ENCODE measurements at places on chromosomes 3 and 15. TPM values are rescaled to one million over a fixed set of nuclear protein-coding genes. Genes with fewer than 3 reads are reported as not detected.

SLC2A2 gene
- not detected for total RNA-seq

GOLGA8T gene
- not detected for total RNA-seq

RPL39L gene
- total RNA-seq: 4.8 TPM

RBP2 gene
- total RNA-seq: 3.1 TPM

HTR3E gene
- not detected for total RNA-seq

UACA gene
- 35.7 TPM for total RNA-seq

CACNA1D gene
- 33.6 TPM for total RNA-seq

CCDC39 gene
- total RNA-seq: 2.2 TPM

FRMD4B gene
- 62.4 TPM for total RNA-seq

GP9 gene
- 2.6 TPM for total RNA-seq

NPAP1 gene
- total RNA-seq: 0.12 TPM

PIERCE2 gene
- 2.7 TPM for total RNA-seq

TTC23 gene
- total RNA-seq: 16.4 TPM

GRCh38 chr3:182636646-182637045 lies 156.7 kb upstream of the ATP11B start:
- DNase-seq: no peak

DNA sequence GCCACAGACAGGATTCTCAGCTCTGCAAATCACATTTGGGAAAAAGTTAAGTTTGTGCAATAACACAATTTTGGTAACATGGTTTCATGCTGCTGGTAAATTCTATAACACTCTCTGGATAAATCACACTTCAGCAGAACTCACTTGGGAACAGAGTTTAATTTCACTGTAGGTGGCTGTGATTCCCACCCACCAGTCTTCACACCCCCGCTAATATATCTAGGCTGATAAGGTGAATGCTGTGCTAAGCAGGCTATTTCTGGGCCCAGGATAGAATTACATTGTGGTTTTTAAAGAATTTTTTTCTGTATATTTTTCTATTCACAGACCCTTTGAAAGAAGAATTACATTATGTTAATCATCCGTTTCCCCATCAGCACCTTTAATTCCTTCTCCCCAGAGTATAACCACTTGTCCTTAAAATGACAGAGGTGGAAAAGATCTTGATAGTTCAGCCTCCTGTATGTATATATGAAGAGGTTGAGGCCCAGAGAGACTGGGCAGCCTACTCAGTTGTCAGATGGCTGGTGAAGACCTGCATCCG lies 22.9 kb downstream of the MAP2K1 start:
- no peak for DNase-seq

DNA sequence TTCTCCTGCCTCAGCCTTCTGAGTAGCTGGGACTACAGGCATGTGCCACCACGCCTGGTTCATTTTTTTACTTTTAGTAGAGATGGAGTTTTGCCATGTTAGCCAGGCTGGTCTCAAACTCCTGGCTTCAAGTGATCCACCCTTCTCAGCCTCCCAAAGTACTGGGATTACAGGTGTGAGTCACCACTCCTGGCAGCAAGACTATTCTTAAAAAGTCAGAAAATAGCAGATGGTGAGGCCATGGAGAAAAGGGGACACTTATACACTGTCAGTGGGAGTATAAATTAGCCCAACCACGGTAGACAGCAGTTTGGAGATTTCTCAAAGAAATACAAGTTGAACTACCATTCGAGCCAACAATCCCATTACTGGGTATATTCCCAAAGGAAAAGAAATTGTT lies 603.3 kb upstream of the TBL1XR1 start:
- DNase-seq: no peak

GRCh38 chr3:129282727-129283327 lies 4.2 kb downstream of the HMCES start:
- no peak for DNase-seq

DNA sequence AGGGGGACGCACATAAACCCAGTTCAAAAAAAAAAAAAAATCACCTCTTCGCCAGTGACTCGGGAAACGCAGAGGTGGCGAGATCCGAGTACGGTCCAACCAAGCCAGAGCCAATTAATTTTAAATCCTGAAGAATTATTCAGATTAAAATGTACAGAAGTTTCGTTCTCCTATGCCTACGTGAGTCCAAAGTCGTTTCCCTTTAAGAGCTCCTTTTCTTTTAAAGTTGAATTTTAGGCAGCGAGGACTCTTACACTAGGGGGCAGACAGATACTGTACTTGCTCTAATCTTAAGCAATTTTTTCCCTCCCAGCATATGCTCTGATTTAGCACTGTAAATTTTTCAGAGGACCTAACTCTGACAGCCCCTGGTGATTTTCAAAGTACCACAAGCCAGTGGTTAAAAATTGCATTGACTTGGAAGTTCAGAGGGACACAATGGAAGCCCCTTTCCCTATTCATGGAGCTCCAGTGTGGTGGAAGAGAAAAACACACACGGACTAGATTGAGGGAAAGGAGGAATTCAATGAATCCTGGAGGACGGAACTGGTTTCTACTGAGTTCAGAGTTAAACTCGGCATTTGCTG lies 3.3 kb upstream of the NR2F2 start:
- no peak for DNase-seq

GRCh38 chr3:116238846-116239565 lies 206.3 kb downstream of the LSAMP start:
- DNase-seq: no peak

DNA sequence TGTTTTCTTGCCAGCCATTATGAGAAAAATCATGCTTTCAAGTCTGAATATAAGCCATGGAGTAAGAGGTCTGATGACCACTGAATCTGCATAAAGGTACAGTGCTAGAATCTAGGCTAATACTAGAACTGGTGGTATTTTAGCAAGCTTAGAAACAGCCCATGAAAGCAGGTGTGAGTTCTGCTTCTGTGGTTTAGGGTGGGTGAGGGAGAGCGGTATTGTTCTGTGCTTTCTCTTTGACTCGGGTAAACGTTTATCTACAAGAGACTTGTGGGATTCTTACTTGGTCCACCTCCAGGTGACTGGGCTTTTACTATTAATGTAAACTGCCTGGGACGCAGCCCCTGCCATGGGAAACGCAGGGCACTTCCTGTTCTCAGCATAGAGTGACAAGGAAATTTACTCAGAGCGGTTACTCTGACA lies 55.2 kb downstream of the PGPEP1L start:
- DNase-seq: no peak

- no peak for DNase-seq
These were observed 13.1 kb downstream of the CMTM7 start for GRCh38 chr3:32404714-32405113.

DNA sequence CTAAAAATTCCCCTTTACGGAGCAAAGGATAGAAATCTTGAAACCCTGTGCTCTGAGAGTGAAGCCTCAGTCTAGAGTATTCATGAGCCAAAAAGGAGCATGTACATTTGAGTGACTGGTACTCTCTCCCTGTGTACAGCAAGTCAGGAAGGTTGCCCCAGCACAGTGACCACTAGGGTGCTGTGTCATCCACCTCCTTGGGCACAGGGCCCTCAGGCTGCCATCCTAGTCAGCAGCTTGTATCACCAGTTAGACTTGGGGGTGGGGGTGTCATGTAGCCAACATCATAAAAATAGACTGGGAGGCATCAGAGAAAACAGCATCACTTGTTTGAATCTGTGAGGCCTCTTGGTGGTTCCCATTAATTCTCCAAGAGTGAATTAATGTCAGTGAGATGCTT lies 12.0 kb downstream of the NME9 start:
- DNase-seq: no peak

DNA sequence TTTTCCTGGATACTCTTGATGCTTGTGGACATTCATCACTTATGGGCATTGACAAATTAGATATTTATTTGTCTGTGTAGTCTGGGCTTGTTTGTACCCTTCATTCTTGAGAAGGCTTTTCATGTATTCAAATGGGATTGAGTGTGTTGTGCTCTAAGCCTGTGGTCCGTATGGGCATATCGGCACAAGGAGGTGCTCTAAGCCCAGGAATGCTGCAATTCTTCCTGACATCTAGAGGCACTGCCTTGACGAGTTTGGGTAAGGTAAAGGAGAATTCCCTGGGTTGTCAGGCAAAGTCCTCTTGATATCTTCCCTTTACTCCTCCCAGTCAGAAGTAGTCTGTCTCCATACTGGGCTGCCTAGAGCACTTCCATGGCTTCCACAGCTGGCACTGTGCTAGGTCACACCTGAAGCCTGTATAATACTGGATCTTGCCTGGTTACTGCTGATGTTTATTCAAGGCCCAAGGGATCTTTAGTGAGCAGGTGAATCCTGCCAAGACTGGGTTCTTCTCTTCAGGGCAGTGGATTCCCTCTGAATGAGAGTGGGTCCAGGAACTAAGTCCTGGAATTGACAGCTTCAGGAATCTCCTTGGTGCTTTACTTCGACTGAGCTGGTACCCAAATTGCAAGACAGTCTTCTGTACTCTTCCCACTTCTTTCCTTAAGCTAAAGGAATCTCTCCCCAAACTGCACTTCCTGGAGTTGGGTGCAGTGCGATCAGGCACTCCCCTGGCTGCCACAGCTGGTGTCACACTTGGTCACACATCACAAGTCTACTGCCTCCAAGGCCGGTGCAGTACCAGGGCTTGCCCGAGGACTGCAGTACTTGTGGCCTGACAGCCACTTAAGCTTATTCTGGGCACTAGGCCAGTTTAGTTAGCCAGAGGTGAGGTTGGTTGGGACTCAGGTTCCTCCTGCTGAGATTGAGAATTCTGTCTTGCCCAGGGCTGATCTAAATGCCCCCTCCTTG lies 46.0 kb downstream of the GALK2 start:
- DNase-seq: peak; percentile 69

- DNase-seq: peak; percentile 80
These were observed at the start of gene RHOV for GRCh38 chr15:40873694-40874561. Gene RHOV (minus strand): TSS chr15:40874234. CDS start chr15:40874139, 95 bp downstream.

GRCh38 chr15:71337197-71337845 lies 222.1 kb downstream of the THSD4 start:
- no peak for DNase-seq

DNA sequence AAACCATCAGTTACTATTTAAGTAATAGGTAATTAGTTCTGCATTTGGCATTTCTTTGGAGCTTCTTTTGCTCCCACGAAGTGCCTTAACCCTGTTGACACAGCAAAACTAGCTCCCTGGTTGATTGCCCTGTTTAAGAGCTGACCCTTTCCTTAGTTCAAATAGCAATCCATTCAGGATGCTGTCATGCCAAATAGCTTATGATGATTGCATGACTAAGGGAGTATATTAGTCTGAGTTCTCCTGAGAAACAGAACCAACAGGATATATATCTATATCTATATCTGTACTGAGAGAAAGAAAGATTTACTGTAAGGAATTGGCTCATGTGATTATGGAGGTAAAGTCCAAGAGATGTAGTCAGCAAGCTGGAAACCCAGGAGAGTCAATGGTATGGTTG lies 50.3 kb upstream of the SPRED1 start:
- DNase-seq: no peak

DNA sequence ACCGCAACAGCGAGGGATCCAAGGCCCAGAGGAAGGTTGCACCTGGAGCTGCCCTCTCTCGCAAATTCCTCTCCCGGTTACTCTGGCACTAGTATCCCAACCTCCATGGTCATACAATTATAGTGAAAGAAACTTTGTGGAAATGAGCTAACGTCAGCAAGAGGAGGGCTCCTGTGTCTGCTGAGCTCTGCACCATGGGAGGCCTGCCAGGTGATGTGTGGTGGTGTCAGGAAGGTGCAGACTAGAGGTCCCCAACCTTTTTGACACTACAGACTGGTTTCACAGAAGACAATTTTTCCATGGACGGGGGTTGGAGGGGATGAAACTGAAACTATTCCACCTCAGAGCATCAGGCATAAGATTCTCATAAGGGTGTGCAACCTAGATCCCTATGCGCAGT lies 13.2 kb upstream of the IQCF6 start:
- DNase-seq: no peak

DNA sequence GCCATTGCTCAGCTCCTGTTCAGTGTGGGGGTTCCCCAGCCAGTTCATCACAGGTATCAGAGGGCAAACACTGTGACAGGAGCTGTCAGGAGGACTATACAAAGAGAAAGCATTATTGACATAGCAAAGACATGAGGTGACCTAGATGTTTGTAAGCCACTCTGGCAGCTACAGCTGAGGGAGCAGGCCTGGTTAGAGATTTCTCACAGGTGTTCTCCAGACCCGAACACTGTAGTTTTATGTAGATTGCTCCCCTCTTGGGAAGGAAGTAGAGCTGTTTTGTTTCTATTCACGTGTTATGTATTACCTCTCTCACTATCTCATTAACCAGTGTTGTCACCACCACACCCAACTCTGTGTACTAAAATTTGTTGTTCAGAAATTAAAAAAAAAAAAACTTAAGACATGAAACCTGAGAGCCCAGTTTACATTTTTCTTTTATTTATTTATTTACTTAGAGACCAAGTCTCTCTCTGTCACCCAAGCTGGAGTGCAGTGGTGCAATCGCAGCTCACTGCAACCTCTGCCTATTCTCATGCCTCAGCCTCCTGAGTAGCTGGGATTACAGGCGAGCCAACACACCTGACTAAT lies 123.7 kb downstream of the RBPMS2 start:
- DNase-seq: no peak

GRCh38 chr3:38556640-38557358 lies 60.7 kb downstream of the EXOG start:
- DNase-seq: peak; percentile 21

DNA sequence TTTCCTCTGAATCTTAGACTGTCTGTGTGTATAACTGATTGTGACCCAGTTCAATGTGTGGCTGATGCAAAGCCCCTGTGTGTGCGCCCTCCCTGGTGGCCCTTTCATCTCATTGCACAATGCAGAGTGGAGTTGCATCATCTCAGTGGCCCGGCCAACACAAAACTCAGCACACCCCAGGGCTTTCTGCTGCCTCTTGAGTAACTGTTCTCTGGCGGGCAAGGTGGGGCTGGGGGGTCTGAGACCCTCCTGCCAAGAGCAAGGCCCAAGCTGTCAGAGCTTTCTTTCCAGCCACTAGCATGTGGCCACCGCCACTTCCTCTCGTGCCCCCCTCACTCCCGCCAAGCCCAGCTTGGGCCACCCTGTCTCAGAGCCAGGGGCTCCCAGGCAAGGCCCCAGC lies 80.7 kb upstream of the ALDH1L1 start:
- DNase-seq: no peak
